ENCODE measurements at places on chromosomes 13 and 19.

GRCh38 chr13:26310003-26310402, 56.1 kb downstream of the CDK8 start:
- DNase-seq: no peak

GRCh38 chr19:45172173-45172572, 5.9 kb downstream of the TRAPPC6A start:
- DNase-seq: peak; percentile 52

DNA sequence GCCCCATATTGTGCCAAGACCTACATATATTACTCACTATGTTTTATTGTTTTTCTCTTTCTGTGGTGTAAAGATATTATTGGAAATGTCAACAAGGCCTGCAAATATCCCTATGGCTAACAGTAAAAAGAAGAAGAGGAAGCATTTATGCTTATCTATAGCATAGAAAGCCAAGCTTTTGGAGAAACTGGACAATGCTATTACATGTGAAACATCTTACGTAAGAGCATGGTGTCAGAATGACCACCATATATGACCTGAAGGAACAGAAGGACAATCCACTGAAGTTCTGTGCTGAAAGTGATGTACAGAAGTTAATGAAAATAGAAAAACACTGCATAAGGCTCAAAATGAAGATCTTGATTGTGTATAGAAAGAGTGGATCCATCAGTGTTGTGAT, 145.2 kb downstream of the KCTD12 start:
- no peak for DNase-seq

- no peak for DNase-seq
Observed at GRCh38 chr13:40114305-40114896, 458.9 kb downstream of the COG6 start.

DNA sequence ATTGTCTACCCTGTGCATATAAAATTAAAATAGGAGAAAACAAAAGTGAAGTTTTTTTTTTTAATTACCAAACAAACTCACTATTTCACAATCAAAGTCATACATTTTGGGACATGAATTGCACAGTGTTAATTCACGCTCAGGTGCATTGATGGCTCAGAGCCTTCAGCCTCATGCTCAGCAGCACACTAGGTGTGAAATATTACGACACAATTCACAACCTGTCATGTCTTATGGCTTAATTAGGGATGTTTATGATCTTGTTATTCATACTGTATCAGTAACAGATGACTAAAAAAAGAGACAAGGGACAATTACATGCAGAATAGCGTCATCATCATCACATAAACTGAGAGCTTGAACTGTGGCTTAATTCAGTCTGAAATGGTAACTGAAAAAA, 2005.5 kb upstream of the PCDH20 start:
- DNase-seq: no peak

DNA sequence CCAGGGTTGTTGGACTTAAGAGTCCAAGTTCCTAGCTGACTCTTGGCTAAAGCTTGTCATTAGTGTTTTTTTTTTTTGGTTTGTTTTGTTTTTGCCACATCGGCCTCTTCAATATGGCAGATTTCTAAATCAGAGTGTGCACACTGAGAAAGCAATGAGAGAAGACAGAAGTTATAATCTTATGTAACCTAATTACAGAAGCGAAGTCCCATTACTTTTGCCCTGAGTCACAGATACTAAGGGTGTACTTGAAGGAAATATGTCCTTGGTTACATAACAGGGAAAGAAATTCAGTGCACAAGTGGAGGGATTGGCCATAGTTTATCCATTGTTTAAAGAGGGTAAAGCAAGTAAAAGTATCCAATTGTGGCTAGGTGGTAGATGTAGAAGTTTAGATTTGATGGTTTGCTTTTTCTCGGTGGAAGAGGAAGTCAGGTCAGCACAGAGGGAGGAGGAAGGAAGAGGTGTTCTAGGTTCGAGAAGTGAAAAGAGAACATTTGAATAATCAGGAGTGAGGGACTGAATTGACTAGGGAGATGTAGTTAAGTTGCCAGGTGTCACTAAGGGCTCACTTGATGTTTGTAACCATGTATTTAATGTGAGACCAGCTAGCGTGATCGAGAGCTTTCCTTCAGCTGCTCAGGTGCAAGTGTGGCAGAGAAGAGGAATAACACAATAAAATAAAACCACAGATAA, 12.2 kb downstream of the GTF2F2 start:
- DNase-seq: no peak

DNA sequence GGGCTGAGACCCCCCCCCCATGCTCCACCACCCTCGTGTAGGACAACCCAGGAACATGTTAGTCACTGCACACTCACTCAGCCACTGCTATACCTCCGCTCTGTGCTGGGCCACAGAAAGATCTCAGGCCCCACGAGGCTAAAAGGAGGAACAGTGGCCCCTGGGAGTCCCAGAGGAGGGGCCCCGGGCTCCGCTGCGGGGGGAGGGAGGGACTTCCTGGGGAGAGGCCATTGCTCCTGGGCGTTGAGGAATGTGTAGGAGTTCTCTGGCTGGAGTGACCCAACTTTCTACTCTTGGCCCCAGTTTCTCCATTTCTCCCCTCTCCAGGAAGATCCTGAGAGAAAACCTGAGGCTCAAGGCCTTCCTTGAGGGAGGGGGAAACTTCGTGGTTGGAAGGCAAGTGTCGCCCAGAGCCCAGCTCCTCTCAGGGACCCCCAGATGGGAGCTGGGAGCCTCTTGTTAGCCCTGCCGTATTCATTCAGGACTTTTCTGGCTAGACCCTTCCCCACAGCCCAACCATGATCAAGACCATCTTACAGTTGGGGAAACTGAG, 13.6 kb downstream of the ONECUT3 start:
- DNase-seq: no peak

DNA sequence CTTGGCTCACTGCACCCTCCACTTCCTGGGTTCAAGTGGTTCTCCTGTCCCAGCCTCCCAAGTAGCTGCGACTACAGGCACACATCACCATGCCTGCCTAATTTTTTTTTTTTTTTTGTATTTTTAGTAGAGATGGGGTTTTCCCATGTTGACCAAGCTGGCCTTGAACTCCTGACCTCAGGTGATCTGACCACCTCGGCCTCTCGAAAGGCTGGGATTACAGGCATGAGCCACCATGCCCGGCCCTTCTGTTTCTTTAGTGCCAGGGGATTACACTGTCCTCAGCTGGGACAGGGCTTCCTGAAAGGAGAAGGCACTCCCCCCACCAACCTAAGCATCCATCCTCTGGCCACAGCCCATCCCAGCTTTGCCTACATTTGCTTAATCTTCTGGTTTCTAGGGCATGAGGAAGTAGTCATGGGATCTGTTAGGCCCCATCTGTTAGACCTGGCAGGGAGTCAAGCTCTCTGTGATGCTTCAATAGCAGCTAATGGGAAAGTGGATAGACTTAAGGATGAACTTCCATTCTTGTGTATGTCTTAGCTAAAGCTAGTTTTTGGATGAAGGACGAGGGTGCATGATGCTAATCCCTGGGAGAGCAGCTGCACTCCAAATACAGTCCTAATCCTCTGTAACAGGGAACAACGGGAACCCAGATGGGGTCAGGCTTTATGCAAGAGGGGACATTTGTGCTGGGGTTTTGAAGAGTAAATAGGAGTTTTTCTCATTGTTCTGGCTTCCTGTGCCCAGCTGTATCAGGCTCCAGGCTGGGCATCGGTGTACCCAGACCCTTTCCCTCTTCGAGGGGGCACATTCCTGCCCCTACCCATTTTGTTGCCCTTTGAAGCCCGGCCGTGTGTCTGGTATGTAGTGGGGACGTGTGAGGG, 2.6 kb downstream of the VAV1 start:
- DNase-seq: no peak

GRCh38 chr19:45294291-45295029, 28.2 kb downstream of the CKM start:
- no peak for DNase-seq

- DNase-seq: no peak
Observed at GRCh38 chr13:98217597-98217996, 40.5 kb upstream of the RNF113B start.

DNA sequence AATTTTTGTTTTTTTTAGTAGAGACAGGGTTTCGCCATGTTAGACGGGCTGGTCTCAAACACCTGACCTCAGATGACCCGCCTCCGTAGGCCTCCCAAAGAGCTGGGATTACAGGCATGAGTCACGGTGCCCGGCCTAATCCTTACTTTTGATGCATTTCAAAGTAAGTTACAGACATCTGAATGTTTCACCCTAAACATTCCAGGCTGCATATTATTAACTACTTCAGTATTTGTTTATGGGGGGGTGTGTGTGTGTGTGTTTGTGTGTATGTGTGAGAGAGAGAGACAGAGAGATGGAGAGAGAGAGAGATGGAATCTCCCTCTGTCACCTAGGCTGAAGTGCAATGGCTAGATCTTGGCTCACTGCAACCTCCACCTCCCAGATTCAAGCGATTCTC, 13.1 kb downstream of the SULT2B1 start:
- DNase-seq: no peak

- DNase-seq: no peak
Observed at GRCh38 chr19:31641591-31641990, 292.4 kb upstream of the TSHZ3 start.

DNA sequence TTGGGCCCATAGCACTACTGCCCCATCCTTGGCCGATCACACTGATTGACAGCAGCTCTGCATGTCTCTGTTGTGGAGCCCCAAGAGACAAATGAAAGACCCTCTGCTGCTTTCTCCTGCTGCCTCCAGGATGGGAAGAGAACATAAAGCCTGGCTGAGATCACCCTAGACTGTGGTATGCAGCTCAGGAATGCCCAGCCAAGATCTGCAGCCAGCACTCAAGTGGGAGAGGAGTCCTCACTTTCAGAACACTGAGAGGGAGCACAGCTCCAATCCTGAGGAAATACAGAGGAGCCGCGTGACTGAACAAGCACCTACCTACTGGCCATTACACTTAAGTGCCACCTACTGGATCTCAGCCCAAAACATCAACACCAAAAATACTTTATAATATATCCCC, 203.0 kb downstream of the POSTN start:
- no peak for DNase-seq

All from activated naive CD8-positive, alpha-beta T cell treated with anti-CD3 and anti-CD28 coated beads, Interleukin-2, amount 10 ng/mL, durations not matched to agents 7 days and 5 days (primary cell).